ENCODE measurements at places on chromosomes 3 and 15. TPM values are rescaled to one million over a fixed set of nuclear protein-coding genes. Genes with fewer than 3 reads are reported as not detected.

DNA sequence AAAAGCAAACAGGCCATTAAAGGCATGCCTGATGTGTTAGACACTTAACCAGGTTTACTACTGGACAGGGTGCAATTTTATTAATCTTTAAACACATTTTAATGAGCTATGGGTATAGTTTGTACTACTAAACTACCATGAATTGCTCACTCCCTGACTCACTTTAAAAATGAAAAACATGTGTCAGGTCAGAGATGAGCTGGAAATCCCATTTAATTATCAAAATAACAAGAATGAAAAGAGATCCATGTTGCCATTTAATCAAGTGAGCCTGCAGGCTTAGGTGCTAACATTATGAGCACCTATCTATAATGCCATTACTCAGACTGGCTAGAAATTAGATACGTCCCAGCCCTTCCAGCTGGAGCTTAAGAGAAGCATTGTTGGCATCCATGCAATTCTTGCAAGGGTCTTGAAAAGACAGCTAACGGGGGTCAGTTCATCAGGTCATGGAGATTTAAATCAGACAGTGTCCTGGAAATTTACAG is 224.4 kb downstream of the THRB start:
- H3K27me3 ChIP-seq, result no peaks in the 10 kb centered on the region
- H3K36me3 ChIP-seq, result no peaks in the 10 kb centered on the region

DNA sequence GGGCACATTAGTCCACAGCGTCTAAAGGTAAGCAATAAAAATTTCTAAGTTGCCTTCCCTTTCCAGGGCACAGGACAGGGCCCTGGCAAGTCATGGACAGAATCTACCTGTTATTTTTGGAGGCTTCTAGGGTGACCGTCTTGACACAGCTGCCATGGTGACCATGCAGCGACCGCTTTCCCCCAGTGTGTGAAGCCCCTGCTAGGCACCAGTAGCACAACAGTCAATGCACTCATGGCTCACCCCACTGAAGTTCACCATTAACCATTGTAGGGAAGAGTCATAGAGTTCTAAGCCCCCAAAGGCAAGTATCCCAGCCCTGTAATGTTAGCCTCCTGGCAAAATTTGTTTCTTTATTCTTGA is 43.8 kb upstream of the SLCO2A1 start:
- no peaks in the 10 kb centered on the region for H3K27me3 ChIP-seq
- no peak overlapping the region for H3K27ac ChIP-seq
- no peaks in the 10 kb centered on the region for H3K4me1 ChIP-seq
- H3K4me3 ChIP-seq, result no peak overlapping the region
- no peak for DNase-seq
- no peaks in the 10 kb centered on the region for H3K36me3 ChIP-seq

DNA sequence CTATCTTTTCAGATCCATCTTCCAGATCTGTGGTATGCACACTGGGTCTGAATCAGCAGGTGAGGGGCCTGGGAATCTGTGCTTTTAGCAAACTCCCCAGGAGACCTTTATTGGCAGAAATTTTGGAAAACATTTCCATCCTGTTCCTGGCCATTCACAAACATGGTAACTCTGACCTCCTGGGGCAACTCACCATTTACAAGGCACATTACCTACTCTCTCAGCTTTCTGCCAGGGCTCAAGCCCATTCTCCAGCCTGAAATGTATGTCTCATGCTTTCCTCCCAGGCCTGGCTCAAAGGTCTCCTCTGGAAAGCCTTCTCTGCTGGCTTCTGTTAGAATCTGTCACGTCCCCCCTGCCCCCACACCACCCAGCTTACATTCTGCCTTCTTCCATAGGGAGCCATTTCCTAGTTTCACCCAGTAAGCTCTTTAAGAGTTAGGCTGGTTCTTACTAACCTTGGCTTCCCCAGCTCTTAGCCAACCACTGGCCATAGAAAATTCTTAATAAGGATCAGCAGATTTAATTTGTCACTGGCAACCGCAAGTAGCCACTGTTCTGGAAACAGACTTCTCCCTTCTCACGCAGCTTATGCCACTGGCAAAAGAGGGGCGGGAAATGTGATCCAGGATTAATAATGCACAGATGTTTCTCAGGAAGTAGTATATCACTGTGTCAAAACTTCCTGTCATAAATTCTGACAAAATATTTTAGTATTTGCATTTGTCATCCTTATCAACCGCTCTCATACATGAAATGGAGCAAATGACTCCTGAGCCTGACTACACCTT is 55.0 kb downstream of the RORA start:
- no peak for DNase-seq
- peaks cover 4% of the 10 kb centered on the region for H3K27me3 ChIP-seq
- no peak overlapping the region for H3K27ac ChIP-seq

DNA sequence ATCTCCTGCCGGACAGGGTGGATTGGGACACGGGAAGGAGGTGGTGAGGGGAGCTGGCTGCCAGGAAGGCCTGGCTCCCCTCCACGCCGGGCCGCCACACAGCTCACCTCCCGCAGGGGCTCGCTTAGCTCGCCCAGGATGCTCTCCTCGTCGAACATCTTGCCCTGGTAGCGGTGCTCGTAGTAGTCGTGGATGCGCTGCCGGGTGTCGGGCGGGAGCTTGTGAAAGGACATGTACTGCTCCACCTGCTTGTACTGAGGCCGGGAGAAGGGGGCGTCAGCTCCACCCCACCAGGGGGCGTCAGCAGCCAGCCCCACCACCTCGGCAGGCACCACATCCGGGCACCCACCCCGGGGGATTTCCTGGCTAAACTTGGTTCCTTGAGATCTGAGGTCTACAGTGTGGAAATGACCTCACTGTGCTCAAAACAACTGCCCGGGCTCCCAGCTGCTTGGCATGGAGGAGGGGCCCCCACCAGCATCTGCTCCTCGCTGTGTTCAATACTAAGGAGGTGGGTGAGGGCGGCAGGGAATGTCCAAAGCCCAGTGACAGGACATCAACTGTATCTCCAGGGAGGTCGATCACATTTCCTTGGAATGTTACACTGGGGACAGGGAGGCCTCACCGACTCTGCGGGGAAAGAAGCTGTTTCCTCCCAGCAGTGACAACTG is 43.4 kb downstream of the HCN4 start:
- H3K4me3 ChIP-seq, result no peak overlapping the region
- H3K27me3 ChIP-seq, result no peaks in the 10 kb centered on the region
- no peaks in the 10 kb centered on the region for H3K36me3 ChIP-seq
- H3K27ac ChIP-seq, result no peak overlapping the region
- no peak for DNase-seq

DNA sequence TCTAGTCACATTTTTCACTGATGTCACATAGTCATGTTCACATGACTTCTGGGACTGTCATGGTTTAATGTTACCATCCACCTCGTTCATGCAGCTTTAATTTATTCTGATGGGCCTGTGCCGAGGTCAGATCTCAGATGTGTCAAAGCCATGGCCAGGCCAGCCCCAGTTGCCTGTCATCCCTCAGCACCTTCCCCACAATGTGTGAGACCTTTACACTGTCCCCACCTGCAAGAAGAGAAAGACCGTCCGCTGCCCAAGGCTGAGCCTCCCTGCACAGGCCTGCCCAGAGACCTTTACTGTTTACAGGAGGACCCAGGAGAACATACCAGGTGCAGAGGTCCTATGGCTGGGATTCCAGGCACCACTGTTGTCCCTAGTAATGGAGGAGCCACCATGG is 12.8 kb upstream of the KLF15 start:
- no peaks in the 10 kb centered on the region for H3K27me3 ChIP-seq
- H3K4me1 ChIP-seq, result no peaks in the 10 kb centered on the region
- H3K27ac ChIP-seq, result no peak overlapping the region
- no peaks in the 10 kb centered on the region for H3K36me3 ChIP-seq

DNA sequence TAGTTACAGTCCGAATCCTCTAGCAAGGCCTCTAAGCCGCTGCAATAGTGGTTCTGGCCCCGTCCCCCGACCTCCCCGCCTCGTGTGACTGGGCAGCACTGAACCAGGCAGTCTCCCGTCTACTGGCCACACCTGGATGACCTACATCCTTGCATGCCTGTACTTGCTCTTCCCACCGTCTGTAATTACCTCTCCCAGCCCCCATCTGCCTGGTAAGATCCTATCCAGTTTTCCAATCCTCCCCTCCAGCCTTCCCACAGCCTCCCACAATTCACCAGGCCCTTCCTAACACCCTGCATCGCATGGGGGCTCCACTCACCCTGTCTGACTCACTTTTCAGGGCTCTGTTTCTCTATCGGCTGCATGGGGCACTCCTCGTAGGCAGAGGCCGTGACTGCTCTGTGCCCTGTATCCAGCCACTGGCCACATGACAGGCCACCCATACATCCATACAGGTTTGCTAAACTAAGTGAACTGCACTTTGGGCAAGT is 32.8 kb downstream of the XXYLT1 start:
- H3K27ac ChIP-seq, result no peak overlapping the region
- H3K4me1 ChIP-seq, result no peaks in the 10 kb centered on the region
- H3K27me3 ChIP-seq, result no peaks in the 10 kb centered on the region
- no peak overlapping the region for H3K4me3 ChIP-seq

- no peaks in the 10 kb centered on the region for H3K27me3 ChIP-seq
- H3K4me3 ChIP-seq, result no peak overlapping the region
- no peak overlapping the region for H3K27ac ChIP-seq
- no peaks in the 10 kb centered on the region for H3K36me3 ChIP-seq
- H3K4me1 ChIP-seq, result no peaks in the 10 kb centered on the region
Observed at GRCh38 chr15:68627476-68627875, 48.7 kb downstream of the CORO2B start.

The SAMMSON gene
- not detected for total RNA-seq

DNA sequence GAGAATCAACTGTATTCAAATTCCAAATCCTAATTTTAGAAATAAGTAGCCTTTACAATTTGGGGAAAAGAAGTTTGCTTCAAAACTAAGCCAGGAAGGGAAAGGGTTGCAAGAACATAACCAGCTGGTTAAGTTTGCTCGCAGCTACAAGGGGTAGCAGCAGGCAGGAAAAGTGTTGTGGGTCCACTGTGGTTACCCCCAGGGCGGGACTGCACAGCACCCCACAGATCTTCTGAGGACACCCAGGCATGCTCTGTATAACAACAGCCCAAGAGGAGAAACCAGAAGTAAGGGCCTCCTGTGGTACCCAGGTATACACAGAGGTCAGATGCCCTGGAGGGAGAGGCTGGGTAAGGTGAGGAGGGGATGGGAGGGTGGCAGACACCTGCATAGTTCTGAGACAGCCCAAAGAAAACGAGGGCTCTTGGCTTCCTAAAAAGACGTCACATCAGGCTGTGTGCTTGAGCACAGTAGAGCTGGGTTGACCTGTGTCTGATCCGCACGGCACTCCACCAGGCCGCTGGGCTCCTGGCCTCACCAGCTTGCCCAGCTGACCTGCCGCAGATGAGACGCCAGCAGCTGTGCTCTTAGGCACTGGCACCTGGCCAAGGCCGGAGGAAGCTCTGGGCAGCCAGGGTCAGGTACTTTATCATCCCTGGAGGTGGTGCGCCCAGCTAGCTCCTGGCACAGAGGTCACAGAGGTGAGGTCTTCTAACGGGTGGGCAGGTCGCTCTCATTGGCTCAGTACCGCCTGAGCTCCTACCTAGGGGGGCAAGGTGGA is 81.8 kb upstream of the SNRPA1 start:
- no peak for DNase-seq
- H3K4me1 ChIP-seq, result no peaks in the 10 kb centered on the region
- no peak overlapping the region for H3K27ac ChIP-seq
- no peaks in the 10 kb centered on the region for H3K27me3 ChIP-seq

- no peaks in the 10 kb centered on the region for H3K36me3 ChIP-seq
- no peak overlapping the region for H3K27ac ChIP-seq
- H3K27me3 ChIP-seq, result no peaks in the 10 kb centered on the region
- DNase-seq, result no peak
- H3K4me1 ChIP-seq, result no peaks in the 10 kb centered on the region
- no peak overlapping the region for H3K4me3 ChIP-seq
Observed at GRCh38 chr3:174097686-174098085, 700.1 kb downstream of the NLGN1 start.

The SCG3 gene
- total RNA-seq, result not detected

GRCh38 chr3:52890735-52891134 is 6.6 kb downstream of the STIMATE start:
- H3K27ac ChIP-seq, result no peak overlapping the region
- H3K4me1 ChIP-seq, result peaks cover 15% of the 10 kb centered on the region
- peaks cover 2% of the 10 kb centered on the region for H3K36me3 ChIP-seq
- no peaks in the 10 kb centered on the region for H3K27me3 ChIP-seq

DNA sequence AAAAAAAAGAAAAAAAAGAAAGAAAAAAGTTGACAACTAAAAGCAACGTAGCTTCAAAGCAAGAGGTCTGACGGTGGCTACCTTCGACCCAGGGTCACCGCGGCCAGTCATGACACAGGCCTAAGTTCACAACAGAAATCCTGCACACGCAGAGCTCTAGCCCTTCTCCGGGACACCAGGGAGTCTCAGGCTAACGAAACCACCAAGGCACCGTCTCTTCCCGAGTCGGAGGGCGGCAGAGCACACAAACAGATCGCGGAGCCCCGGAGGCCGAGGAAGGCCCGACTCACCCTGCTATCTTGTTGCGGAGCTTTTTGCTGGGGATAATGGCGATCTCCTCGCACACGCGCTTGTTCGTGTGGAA is 584 bp downstream of the RPS17 start:
- DNase-seq, result no peak
- peaks cover 24% of the 10 kb centered on the region for H3K36me3 ChIP-seq
- H3K4me3 ChIP-seq, result peak overlapping the region; percentile 84
- H3K4me1 ChIP-seq, result peaks cover 10% of the 10 kb centered on the region
- peak overlapping the region; percentile 89 for H3K27ac ChIP-seq

The RHOV gene
- total RNA-seq, result not detected

The CACNA1D gene
- 0.61 TPM for total RNA-seq

- H3K27ac ChIP-seq, result no peak overlapping the region
Observed at GRCh38 chr3:130811557-130811956, 64.9 kb upstream of the PIK3R4 start.

- H3K27ac ChIP-seq, result no peak overlapping the region
- H3K4me3 ChIP-seq, result no peak overlapping the region
- no peak for DNase-seq
- H3K4me1 ChIP-seq, result no peaks in the 10 kb centered on the region
- no peaks in the 10 kb centered on the region for H3K36me3 ChIP-seq
- H3K27me3 ChIP-seq, result peaks cover 14% of the 10 kb centered on the region
Observed at GRCh38 chr15:52787123-52787503, 3.0 kb downstream of the ONECUT1 start.

GRCh38 chr3:120218981-120219380 is 66.0 kb downstream of the GPR156 start:
- DNase-seq, result no peak
- H3K27ac ChIP-seq, result no peak overlapping the region
- H3K4me3 ChIP-seq, result no peak overlapping the region
- no peaks in the 10 kb centered on the region for H3K27me3 ChIP-seq

DNA sequence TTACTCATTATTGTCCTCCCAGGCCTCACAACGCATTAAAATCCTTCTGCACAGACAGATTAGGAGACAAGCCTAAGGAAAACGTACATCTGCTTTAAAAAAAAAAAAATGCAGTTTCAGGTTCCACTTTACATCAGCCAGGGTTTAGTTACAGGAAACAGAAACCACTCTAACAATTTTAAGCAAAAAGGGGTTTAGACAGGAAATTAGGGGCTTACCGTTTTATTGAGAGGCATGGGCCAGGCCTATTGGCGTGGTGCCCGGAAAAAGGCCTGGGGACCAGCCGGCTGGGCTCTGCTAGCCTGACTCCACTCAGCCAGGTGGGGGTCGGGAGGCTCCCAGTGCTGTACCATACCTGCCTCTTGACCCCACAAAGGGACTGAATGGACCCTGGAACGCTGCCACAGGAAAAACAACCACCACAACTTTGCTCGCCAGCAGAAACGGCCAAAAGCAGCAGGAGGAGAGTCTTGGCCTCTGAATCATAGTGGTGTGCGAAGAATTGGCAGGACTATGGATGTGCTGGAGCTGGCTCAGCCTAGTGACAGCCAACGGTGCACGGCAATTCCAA is 124.3 kb downstream of the CHSY1 start:
- peaks cover 24% of the 10 kb centered on the region for H3K4me1 ChIP-seq
- H3K4me3 ChIP-seq, result peak overlapping the region; percentile 5
- peak overlapping the region; percentile 43 for H3K27ac ChIP-seq
- H3K27me3 ChIP-seq, result no peaks in the 10 kb centered on the region

The CHRNA3 gene
- total RNA-seq, result not detected

All from naive thymus-derived CD4-positive, alpha-beta T cell (primary cell).